ENCODE measurements at places on chromosomes 4 and X.
A peak's percentile ranks its signal among the peaks of the same experiment; 100 is the strongest.

DNA sequence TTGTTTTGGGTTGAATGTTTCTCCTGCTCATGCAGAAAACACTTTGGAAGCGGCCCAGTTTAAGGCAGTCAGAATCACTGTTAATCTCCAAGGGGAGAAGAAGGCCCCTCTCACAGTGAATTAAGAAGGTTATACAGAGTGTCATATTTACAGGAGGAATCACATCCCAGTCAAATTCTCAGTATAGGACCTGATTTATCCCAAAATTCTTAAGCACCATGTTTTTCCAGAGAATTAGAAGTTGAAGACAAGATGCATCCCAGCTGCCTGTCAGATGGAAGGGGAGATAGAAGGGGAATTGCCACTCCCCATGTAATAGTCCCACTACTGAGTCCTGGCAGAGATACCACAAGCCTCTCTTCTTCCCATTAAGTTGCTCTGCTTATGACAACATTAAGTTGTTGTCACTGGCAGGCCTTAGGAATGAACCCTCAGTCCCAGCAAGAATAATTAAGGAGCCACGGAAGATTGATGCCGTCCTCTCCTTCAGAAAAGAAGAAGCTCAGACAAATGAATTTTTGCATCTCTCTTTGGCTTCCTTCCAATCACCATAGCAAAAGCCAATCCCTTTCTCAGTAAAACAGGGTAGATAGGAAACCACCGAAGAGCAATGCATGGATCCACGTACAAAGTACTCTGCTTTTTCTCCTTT is 138.4 kb downstream of the LDB2 start:
- no peak for DNase-seq

DNA sequence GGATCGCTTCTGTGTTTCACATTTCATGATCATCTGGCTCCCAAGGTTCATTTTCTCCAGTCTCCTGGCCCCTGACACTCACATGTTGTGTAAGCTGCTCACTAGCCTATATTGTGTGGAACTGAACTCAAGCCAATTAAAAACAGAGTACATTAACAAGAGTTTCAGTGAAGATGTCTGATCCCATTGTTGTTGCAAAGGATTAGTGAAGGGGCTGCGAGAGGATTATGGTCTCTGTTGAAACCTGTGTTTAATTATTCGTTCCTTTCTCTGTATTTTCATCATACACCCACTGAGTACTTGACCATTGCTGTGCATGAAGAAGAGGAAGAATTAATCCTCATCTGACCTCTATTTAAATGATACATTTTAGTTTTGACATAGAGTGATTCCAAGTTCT is 54.7 kb downstream of the AFF2 start:
- no peak for DNase-seq

DNA sequence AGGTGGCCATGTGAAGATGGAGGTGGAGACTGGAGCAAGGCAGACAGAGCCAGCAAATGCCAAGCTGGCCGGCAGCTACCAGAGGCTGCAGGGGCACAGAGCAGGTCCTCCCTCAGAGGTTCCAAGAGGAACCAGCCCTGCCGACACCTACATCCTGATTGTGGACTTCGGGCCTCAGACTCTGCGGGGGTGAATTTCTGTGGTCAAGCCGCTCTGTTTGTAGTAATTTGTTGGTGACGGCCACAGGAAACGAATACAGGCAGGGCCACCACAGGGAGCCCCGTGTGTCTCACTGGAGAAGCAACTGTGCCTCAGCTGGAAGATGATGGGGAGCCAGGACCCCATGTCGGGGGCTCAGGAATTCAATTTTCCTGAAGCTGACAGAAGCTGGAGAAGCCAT is 28.3 kb downstream of the ZFYVE28 start:
- no peak for DNase-seq

DNA sequence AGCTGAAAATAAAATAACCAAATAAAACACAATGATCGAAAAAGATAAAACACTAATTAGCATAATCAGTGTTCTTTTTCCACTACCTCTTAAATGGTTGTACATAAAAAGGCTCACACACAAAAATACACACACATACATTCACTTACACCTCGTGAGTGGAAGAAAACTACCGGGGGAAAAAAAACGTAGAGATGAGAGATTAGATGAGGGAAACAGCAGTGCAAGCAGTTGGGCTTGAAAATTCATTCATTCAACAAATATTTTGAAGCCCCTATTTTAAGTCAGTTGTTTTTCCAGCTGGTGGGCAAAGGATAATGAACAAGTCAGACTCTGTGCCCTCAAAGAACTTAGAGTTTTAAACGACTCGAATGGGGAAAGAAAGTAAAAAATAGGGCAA is 1.0 kb downstream of the TBCK start:
- DNase-seq, result no peak

- DNase-seq, result no peak
Measured at GRCh38 chrX:151085207-151085606, 91.2 kb upstream of the GPR50 start.

- DNase-seq, result no peak
Measured at GRCh38 chr4:186264660-186265059, 1.3 kb upstream of the F11 start.

- DNase-seq, result no peak
Measured at GRCh38 chr4:14138106-14138505, 510.6 kb upstream of the BOD1L1 start.

GRCh38 chr4:38128478-38129459 is 168.6 kb downstream of the PTTG2 start:
- DNase-seq, result peak; percentile 39

DNA sequence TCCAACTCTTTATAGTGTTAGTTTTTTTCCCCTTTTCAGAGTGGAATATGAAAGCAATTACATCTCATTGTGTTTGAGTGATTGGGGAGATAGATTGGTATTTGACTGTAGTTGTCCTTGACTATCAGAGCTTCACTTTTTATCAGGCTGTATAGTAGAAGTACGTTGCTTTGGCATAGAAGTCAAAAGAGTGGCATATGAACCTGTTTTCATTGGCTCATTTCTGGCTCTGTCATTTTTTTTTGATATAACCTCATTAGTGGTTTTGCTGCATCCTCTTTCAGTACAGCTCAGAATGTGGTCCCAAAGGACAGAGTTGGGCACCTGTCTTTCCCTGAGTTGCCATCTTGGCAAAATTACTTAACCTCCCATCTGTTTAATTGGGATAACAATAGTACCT is 1.4 kb downstream of the TMA16 start:
- DNase-seq, result no peak

All from stimulated activated CD4-positive, alpha-beta T cell treated with anti-CD3 and anti-CD28 coated beads, TNF-alpha, amount 100 ng/mL, for 24 hours (primary cell).